ENCODE measurements at places on chromosomes 4 and X. TPM values are rescaled to one million over a fixed set of nuclear protein-coding genes. Genes with fewer than 3 reads are reported as not detected.

NDUFC1 gene
- 47.5 TPM for total RNA-seq

P2RY10 gene
- total RNA-seq = 47.2 TPM

GRCh38 chrX:107146670-107147069 is 28.0 kb upstream of the RBM41 start:
- DNase-seq = no peak

- DNase-seq = no peak
These were observed 87.2 kb downstream of the IL13RA2 start for GRCh38 chrX:114930227-114930626.

DNA sequence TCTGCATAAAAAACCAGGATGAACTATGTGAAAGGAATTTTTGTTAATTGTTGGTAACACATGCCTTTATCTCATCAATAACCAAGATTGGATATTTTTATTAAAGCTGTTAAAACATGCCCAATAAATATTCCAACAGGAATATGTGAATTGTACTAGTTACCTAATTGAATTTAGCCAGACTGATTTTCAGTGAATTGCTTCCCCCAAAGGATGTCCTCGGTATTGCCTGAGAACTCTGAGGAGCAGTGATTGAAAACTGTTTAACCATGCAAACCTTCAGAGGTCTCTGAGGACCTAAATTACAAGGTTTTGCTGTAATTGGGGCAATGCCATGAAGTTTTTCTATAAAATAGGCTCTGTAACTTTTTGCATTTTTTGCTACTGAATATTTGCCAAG is 66.6 kb downstream of the BLTP1 start:
- no peak for DNase-seq

Measured in activated naive CD4-positive, alpha-beta T cell treated with anti-CD3 and anti-CD28 coated beads, Interleukin-2, amount 50 U/mL, for 72 hours (primary cell).